Erythroblast (primary cell): ENCODE measurements at places on chromosomes 11 and 22.

GRCh38 chr11:99841885-99842284 lies 821.1 kb downstream of the CNTN5 start:
- no peak for DNase-seq

DNA sequence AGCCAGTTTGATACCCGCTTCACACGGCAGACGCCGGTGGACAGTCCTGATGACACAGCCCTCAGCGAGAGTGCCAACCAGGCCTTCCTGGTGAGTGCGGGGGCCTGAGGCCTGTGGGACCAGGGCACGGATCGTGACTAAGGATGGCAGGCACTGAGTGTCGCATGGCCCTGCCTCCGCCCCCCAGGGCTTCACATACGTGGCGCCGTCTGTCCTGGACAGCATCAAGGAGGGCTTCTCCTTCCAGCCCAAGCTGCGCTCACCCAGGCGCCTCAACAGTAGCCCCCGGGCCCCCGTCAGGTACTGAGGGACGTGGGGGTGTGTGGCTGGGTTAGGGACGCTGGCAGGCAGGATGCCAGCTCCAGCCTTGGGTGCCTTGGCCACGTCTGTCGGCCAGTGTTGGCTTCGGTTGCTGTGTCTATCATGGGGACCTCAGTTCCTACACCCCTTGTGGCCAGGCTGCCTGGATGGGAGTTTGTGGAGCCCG lies 3.0 kb downstream of the PTPRCAP start:
- no peak for DNase-seq

GRCh38 chr11:22536071-22536470 lies 89.6 kb downstream of the FANCF start:
- no peak for DNase-seq

DNA sequence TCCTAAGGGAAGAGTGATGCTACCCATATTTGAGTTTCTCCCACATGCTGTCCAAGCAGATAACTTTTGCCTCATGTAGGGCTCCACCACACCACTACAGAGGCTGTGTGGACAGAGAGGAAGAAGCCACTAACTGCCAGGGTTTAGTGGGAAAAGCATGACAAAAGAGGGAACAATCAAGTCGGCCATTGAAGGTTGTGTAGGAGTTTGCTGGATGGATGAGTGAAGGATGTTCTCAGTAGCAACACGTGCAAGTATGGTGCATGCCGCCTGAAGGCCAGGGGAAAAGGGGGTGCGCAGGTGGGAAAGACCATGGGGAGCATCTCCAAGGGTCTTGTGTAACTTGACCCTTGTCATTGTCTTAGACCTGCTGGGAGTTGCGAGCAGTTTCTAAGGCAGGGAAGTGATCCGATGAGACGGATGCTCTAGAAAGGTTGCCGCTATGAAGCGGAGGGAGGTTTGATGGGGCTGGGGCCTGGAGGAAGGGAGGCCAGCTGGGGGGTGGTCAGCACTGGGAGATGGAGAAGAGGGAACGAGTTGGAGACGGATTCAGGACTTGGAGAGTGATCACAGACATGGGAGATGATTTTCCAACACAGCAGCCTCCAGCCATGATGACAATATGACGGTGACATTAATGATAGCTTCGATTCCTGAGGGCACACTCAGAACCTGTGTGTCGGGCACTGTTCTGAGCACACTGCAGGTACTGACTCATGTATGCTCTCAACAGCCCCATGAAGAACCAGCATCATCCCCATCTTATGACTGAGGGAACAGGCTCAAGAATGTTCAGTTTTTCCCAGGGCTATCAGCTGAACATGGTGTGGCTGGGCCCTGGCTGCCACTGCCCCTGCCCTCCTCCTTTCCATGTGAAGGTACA lies 53.7 kb downstream of the CD6 start:
- no peak for DNase-seq

DNA sequence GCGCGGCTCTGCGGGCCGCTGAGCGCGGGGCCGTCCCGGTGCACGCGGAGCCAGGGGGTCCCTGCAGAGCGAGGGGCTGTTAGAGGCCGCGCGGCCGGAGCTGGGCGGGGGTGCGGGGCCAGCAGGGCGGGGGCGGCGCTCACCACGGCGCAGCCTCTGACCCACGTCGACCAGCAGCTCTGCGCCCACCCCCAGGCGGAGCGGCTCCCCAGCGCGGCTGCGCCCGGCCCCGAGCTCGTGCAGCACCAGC lies 385 bp upstream of the SCO2 start:
- no peak for DNase-seq

GRCh38 chr11:47950396-47950795 lies 30.0 kb upstream of the PTPRJ start:
- DNase-seq: no peak

GRCh38 chr11:120536091-120536796 lies 24.7 kb downstream of the GRIK4 start:
- DNase-seq: no peak
